ENCODE measurements at places on chromosomes 2 and 18.

DNA sequence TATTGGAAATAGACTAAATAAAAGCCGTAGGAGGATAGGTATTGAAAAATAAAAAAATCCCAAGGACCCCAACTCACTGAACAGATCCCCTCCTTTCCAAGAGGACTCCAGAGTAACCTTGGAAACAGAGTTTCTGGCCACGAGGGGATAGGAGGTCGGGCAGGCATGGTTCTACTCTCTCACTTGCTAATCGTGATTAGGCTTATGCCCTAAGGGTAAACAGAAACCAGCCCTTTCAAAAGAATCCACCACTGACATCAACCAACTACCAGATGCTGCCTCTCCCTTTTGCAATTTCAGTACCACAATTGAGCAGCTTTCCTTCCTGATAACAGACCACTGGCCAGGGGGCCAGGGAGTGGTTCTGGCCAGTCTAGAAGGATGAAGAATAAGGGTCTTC lies 477.8 kb downstream of the EIPR1 start:
- no peak for DNase-seq

DNA sequence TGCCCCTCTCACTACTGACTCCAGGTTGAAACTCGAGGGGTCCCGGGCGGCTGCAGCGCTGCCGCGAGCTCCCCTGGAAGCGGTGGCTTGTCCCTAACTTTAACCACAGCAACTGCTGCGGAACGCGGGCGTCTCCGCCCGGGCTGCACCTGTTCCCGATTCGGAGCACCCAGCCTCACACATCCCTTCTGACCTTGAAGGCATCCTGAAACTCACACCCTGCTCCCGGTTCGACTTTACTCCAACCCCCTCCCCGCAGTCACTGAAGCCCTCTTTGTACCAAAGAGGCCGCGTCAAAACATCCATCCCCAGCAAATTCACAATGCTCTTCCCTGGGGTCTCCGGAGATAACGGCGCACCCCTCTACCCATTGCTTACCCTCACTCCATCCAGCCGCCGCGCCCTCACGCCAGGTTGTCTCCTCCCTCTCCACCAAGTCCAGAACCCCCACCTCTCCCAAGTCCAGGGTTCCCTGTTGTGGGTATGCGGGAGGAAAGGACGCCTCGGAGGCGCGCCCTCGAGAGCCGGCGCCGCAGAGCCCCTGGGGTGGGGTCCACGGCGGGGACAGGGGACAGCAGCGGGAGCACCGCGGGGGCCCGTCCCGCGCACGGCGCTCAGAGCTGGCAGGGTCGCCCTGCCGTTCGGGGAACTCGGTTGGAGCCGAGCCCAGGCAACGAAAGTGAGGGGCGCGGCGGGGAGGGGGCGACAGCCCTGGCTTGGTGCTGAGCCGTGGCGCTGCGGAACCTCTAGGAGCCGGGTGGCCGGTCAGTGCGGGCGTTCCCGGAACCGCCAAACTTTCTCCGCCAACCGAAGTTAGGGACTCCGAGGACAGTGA lies 934 bp downstream of the MYO5B start:
- DNase-seq, result no peak

DNA sequence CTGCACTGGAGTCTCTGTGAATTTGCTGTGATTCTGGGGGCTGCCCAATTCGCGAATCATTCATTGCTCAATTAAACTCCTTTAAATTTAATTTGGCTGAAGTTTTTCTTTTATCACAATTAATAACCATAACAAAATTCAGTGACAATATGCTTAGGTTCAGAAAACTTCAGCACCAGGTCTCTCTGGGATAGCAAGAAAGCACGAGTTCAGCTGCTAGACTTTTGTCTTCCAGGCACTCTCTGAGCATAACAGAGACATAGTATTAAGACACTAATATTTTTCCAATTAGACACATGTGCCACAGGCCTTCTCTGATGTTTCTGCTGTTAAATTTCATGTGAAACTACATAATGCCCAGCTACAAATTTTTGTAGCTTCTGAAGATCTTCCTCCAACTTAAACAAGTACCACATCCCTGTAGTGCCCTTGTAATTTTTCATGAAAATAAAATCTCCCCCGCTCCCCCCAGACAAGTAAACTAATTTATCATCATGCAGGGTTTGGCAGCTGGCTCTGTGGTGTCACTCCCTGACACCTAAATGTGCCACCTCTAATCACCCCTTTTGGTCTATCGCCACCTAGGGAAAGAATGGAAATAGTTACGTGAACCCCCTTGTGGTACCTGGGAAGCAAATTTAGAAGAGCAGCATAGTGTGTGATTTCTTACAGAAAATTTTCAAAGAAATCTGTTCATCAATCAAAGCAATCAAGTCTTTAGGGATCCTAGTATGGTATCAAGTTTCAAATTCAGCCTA lies 94.1 kb downstream of the CSRNP3 start:
- no peak for DNase-seq

DNA sequence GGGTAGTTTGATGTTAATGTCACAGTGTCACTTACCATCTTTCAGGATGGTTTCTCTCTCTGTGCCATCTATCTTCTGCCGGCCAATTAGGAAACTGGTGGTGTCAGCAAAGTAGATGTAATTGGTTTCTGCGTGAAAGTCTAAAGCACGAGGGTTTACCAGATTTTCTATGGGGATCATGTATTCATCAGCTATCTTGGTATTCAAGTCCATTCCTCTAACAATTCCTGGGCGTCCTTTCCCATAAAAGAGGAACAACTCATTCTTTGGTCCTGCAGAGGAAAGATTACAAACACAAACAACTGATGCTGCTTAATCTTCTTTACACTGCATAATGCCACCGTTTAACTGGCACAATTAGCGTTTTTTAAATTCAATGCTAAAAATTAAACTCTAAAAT lies 1081.9 kb downstream of the LRP1B start:
- DNase-seq, result no peak

GRCh38 chr18:26425148-26425531 lies 123.2 kb downstream of the KCTD1 start:
- DNase-seq, result peak; percentile 11

DNA sequence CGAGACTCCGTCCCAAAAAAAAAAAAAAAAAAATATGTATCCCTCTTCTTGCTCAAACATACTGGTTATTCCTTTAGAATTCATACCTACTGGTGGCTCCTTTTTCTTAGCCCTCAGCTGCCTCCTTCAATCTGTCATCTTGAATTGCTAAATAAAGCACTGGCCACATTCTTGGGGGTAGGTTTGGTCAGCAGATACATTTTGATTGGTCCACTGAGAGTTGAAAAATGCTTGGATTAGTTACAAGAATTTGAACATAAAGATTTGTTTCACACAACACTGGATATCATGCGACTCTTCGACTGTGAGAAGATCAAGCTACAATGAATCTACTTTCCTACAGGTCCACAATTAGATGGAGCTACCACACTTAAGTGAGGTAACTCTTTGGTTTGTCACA lies 906.1 kb upstream of the SLC39A10 start:
- no peak for DNase-seq

DNA sequence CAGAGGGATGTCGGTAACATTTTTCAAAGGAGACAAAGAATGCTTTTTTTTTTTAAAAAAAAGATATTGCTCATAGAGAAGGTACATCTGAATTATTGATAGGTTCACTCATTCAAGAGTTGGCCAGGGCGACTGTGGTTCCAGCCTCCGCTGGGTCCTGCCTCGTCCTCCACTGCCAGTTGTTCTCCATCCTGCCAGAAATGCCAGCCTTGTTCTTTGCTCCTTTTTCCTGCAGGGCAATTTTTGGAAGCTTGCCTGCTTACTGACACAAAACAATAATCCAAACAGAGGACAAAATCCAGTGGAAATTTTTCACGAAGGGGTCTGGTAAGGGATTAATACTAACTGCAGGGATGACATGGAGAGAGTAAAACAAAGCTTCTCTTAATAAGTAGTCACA lies 1113.0 kb downstream of the CBLN2 start:
- no peak for DNase-seq

DNA sequence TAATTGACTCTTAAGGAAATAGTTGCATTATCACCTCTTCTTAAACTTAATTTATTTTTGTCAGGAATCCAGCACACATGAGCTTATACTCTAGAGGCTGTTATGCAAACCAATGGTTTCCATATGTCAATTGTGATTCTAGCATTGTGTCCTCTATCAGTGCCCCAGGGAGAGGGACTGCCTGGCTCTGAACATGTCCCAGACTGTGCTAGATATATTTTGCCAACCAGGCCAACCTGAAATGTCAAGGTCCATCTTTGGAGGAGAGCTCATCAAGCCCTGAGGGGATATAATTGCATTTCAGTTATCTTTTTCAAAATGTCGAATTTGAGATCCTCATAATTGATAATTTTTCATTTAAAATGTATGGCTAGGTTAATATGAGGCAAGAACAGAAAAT lies 34.2 kb downstream of the HNMT start:
- no peak for DNase-seq

GRCh38 chr2:12062053-12062395 lies 315.6 kb downstream of the LPIN1 start:
- DNase-seq, result no peak

GRCh38 chr2:134152045-134153010 lies 101.5 kb upstream of the MGAT5 start:
- DNase-seq, result no peak

DNA sequence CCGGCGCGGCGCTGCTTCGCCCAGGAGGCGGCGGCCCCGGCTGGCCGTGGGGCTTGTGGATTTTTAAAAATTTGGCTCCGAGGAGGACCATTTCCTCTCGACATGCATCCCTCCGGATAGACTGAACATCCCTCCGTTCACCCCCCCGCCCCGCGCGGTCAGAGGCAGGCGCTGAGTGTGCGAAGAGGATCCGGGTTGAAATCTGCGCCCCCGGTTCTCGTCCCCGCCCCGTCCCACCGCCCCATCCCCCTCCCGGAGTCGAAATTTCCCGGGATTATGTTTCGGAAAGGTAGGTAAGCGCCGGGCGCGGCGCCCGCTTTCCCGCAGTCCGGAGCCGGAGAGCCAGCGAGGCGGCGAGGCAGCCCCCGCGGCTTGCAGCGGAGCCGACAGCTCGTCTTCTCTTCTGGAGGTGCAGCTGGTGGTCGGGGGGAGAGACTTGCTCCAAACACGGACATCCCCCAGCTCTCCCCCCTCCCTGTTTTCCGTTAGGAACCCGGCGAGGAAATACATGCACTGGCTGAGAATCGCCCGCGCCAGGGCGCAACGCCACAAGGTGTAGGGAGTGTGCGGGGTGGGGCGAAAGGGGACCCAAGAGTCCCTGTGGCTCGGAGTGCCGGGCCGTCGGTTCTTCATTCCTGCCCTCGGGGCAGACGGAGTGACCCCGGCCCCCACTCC lies at the start of gene PRKCE:
PRKCE (plus strand) TSS at position 261 of the 675 bp plus-strand sequence.
- DNase-seq, result peak; percentile 10

GRCh38 chr2:177464549-177464948 lies 72.0 kb downstream of the AGPS start:
- no peak for DNase-seq

- DNase-seq, result no peak
Measured at GRCh38 chr18:22961156-22961555, 28.0 kb downstream of the RBBP8 start.

DNA sequence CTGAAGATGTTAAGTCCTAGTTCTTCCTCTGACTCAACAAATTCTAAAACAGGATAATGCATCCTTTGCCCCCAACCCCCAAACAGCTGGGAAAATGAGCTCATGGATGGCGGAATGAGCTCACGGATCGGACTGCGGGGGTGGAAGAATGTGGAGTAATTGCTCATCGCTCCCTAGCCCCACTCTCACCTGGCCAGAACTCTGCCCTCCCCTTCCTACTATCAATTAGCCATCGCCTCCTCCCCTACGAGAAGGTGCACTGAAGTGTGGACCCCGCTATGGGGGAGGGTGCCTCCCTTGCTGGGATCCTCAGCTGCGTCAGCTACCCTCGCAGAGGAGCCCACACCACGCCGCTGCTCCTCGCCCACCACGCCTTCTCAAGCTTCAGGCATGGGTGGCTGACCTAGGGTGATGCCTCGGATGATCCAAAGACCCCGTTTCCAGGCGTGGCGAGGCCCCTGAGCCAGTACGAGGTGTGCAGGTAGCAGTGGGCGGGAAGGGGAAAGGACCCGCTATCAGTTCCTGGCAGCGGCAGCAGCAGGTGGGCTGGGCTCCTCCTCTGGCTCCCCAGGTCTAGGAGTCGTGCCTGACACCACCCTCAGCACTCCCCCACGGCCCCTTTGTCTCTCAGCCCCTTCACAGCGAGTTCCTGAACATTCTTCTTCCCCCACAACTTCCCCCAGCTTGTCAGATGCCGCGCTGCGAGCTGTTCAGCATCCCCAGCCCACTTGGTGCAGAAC lies 82.1 kb upstream of the POMC start:
- no peak for DNase-seq

DNA sequence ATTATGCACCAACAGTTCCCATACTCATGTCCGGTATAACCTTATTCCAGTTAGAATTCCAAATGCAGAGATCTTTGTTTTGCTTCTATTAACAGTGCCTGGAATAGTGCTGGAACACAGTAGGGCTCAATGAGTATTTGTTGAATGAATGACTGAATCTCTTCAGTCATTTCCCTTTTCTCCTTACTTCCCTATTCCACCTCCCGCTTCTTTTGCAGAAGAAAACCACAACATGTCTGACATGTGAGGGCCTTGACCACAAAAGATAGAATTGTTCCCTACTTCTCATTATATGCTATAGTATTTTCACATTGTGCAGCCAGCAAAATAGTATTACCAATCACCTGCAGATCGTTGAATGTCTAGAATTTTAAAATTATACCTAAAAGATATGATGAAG lies 19.5 kb upstream of the HNRNPLL start:
- DNase-seq, result no peak

GRCh38 chr2:45808294-45808800 lies 156.9 kb downstream of the PRKCE start:
- no peak for DNase-seq

GRCh38 chr2:79131687-79132086 lies 11.4 kb downstream of the REG1A start:
- DNase-seq, result no peak

DNA sequence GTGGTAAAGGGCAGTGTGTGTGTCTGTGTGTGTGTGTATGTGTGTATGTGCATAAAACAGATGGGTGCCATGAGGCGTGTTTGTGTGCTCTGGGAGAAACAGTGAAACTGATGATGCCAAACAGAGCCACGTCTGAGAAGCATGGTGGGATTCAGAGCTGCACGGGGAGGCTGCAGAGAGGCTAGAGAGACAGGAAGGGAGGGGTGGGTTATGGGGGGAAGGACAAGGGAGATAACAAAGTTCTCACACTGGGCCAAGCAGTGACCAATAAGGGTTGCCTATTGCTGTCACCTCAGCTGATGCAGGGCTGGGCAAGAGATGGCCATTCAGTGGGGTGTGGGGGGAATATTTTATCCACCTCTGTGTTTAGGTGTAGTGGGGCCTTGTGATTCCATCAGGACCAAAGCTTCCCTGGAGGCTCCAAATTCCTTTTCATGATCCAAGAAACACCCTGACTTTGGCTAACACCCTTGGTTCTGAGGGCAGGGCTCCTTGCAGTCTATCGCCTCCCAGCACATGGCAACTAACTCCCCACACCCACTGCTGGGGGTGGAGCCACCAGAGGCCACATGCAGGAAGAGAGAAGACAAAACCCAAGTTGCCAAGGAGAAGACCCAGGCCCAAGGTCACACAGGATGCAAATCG lies 54.2 kb upstream of the POMC start:
- DNase-seq, result no peak

DNA sequence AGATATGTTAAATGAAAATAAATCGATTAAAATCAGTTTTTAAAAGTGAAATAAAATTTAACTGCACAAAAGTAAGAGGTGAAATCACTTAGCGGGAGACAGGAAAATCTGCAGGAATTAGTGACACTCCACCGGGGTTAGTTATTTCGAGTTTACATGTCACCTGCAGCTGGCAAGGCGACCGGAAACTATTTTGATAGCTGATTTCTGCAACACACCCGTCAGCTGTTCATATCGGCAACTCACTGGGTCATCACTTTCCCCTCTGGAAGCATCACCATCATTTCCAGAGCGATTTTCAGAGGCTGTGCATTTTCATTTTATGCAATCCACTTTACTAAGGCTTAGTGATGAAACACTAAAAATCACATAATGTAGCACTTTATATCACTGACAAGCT lies 52.9 kb downstream of the PXDN start:
- DNase-seq, result no peak
